Diencephalon (tissue), 1 donor: ENCODE measurements at places on chromosomes 7 and 10. TPM values are rescaled to one million over a fixed set of nuclear protein-coding genes. Genes with fewer than 3 reads are reported as not detected.

GNAI1 gene
- total RNA-seq: 94.1 TPM

GHRHR gene
- 2.8 TPM for total RNA-seq

LRMDA gene
- 5.8 TPM for total RNA-seq

ANXA8 gene
- total RNA-seq: not detected

OR2A12 gene
- not detected for total RNA-seq

EEF1AKMT2 gene
- 36.7 TPM for total RNA-seq

FAM241B gene
- total RNA-seq: 33.4 TPM

FOXP2 gene
- 94.6 TPM for total RNA-seq

HOGA1 gene
- total RNA-seq: 2.5 TPM

TMEM176A gene
- 1.2 TPM for total RNA-seq

GRM3 gene
- 153 TPM for total RNA-seq
